ENCODE measurements at places on chromosomes 11 and 22.

DNA sequence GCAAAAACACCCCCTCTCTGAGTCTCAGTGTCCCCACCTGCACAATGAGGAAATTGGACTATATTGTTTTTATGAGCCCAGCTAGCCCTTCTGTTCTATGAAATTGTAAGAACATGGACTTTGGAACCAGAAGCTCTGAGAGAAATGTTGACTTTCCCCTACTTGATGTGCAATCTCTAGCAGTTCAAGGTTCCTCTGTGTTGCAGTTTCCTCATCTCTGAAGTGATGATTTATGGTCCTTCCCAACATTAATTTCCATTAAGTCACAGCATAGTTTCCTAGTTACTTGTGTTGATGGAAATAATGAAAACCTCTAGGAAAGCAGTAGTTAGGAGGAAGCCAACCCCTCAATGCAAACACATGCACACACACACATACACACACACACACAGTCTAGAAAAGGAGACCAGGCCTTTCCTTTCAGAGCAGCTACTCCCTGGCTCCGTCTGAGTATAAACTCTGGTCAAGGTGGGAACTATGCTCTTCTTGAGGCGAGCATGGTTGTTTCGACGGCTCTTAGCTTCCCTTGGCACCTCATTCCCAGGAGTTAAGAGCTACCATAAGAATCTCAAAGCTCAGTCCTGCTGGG is 518.4 kb downstream of the SOX6 start:
- DNase-seq = no peak

DNA sequence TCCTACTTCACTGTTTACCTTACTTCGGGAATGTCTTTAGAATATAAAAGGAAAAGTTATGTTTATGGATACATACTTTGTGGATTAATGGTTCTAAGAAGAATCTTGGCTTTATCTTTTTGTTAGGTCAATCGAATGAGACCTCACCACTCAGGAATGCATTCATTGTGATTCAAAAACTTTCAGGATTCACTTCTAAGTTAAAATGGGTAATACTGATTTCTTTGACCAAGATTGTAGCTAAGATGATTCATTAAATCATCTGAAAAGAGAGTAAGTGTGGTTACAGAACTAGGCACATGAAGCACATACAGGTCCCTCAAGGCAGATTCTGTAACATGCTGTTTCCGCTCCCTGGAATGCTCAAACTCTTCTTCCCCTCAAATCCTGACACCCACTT is 716.4 kb downstream of the KCNA4 start:
- DNase-seq = peak; percentile 93

DNA sequence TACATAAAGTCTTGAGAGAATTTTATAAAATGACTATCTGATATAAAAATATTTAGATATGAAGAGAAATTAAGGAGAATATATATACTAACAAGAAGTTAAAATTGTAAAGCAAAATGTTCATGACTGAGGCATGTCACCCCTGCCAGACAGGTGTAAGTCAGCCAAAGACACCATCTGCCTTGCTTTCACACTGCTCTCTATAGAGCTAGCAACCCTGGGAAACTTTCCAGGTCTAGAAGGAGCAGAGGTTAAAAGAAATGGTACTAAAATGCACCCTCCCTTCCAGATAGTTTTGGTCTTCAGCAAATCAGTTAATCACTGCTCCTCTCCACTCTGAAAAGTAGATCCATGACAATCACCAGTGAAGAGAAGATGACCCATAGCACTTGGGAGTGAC is 16.5 kb downstream of the PPP2R1B start:
- DNase-seq = no peak

GRCh38 chr11:6648501-6648900 is 7.1 kb downstream of the DCHS1 start:
- DNase-seq = no peak

DNA sequence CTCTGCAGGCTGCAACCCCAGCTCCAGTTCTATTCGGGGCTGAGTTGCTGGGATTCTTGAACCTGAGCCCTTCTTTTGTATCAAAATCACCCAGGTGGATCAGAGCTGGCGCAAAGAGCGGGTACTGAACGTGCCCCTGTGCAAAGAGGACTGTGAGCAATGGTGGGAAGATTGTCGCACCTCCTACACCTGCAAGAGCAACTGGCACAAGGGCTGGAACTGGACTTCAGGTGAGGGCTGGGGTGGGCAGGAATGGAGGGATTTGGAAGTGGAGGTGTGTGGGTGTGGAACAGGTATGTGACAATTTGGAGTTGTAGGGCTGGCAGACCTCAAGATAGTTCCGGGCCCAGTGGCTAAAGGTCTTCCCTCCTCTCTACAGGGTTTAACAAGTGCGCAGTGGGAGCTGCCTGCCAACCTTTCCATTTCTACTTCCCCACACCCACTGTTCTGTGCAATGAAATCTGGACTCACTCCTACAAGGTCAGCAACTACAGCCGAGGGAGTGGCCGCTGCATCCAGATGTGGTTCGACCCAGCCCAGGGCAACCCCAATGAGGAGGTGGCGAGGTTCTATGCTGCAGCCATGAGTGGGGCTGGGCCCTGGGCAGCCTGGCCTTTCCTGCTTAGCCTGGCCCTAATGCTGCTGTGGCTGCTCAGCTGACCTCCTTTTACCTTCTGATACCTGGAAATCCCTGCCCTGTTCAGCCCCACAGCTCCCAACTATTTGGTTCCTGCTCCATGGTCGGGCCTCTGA is 3.8 kb downstream of the FOLR1 start:
- no peak for DNase-seq

- DNase-seq = no peak
Measured at GRCh38 chr11:31816468-31817053, 5.4 kb upstream of the PAX6 start.

GRCh38 chr11:111598148-111598547 is 4.1 kb upstream of the SIK2 start:
- no peak for DNase-seq

DNA sequence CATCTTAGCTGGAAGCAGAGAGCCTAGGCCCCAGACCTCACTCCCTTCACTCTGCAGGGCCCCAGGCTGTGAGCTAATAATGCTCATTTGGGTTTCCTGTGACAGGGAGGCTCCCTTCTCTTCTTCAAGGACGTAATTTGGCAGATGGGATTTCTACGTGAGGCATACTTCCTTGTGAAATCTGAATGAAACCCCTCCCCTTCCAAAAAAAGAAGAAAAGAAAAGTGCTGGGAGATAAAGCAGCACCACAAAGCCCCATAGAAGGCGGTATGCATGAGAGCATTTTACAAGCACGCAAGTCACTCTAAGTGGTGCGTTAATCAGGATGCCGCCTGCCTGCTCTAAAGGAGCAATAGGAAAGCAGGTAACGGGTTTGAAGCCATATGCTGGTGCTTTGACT is 5.7 kb downstream of the P2RX3 start:
- no peak for DNase-seq

GRCh38 chr22:46557736-46558480 is 20.5 kb upstream of the CELSR1 start:
- DNase-seq = no peak

DNA sequence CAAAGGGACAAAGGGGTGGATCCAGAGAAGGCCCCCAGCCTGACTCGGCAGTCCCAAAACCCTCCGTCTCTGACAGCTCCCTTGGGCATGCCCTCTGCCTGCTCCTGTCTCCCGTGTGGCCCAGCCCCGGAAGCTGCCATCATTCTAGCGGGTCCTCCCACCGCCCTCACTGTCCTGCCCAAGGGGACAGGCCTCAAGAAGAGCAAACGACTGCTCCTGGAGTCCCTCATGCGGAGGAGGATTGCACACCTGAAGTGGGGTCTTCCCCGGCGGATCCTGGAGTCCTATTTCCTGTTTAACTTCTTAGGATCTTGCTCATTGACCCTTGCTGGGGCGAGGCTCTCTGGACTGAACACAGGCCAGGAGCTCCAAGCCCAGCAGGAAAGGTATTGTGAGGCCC is 2.6 kb upstream of the MEI1 start:
- DNase-seq = no peak

DNA sequence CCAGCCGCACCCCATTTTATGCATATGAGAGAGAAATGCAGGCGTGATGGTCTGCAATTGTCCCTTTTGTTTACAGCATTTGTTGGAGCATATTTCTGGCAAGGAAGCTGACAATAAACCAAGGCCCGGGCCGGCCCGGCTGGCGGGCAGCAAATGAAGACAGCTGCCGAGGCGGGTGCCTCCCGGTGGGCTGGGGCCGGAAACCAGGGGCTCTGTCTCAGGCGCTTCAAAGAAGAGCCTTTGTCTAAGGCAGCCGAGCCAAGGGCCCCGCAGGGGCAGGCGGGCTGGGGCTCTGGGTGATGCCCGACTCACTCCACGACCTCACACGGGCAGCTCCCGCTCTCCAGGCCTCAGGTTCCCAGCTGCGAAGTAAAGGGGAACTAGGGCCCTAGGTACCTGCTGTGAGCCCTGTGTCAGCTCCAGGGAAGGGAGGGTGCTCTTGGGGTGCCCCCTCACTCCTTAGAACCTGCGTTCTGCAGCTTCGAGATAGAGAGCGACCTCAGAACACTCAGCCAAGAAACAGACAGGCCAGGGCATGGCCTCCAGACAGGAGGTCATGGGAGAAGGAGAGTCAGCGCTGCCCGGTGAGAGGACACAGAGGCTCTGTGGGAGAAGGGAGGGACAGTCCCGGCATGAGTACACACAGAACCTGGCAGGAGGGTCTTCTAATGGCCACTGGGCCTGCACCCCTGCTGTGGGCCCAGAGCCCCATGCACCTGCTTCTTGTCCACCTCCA is 2.4 kb downstream of the LINC01488 start:
- no peak for DNase-seq
